GM04504 (cell line): ENCODE measurements at places on chromosomes 3 and 15.
A peak's percentile ranks its signal among the peaks of the same experiment; 100 is the strongest.

GRCh38 chr3:171058058-171058457 lies 31.5 kb upstream of the SLC2A2 start:
- DNase-seq = peak; percentile 28

DNA sequence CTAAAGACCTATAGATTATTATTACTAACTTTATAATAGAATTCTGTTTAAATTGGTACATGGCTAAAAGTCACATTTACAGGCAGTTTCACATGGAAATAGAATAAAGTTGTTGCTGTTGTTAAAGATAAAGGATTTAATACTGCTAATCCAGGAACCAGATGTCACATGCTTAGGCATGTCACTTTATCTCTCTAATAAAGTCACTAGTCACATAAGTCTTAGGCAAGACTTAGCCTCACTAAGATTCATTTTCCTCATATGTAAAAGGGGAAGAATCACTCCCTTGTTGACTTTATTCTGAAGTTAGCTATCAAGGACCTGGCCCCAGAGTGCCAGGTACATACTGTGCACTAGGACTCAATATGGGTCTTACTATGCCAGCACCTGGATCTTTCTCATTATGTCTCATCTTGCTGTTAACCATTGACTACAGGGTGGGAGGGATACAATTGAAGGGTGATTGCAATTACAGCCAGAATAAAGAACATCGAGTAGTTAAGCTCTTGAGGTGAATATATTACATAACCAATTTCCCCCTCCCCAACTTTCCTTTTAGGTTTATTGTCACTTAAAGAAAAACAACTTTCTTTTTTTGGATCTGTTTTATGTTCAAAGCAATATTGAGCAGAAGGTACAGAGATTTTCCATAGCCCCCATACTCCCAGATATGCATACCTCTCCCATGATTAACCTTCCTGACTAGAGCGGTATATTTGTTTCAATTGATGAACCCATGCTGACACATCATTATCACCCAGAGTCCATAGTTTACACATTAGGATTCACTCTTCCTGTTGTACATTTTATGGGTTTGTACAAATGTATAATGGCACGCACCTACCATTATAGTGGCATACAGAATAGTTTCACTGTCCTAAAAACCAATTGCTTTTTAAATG lies 36.6 kb downstream of the LNP1 start:
- no peak for DNase-seq

GRCh38 chr3:167876620-167877281 lies 141.2 kb downstream of the SERPINI1 start:
- DNase-seq = peak; percentile 35

DNA sequence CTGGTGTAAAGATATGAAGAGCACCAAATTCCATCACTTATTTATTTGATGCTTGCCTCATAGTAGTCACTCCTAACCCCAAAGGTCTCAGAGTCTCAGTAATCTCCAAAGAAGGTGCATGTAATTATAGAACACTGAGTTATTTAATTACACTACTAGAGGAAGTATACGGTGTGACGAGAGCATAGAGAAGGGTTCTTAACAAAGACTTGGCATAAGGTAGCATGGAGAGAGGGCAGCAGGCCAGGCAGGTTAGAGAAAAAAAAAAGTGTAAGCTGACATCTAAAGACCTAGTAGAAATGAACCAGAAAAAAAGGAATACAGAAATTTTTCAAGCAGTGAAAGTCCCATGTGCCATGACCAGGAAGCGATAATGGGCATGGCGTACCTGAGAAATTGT lies 213.3 kb upstream of the TGFBR2 start:
- DNase-seq = no peak

DNA sequence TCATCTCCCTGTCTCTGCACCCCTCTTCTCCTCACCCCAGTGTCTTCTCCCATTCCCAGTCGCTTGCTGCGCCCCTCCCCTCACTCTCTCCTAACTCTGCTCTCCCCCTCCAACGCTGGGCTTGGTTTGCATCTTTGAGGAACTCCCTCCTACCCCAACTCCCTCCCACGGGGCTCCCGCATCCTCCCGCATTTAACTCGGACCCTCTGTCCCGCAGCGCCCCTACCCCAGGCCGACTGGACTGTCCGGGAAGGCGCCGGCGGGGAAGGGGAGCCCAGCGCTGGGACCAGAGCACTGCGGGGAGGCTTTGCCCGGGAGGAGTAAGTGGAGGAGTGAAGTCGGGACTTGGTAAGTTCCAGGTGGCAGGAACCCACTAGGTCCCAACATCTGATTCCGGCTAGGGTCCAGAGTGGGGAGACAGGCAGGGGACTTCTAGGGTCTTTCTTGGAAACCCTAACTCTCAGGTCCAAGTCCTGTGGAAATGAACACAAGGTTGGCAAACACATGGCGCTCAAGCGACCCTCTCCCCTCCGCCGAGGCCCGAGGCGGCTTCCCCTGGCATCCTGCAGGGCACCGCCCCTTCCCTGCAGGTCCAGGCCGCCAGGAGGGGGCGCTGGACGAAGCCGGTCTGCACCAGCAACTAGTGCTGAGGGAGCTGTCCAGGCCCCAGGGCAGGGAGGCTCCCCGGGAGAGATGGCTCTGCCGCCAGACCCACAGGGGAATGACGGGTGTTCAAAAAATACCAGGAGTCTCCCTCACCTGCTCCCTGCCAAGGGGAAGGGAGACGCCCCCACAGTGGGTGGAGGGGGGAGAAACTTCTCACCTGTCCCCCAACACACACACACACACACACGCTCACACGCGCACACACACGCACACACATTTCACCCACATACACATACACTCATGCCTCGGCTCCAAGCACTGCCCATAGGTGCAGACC lies 53.2 kb downstream of the LHFPL4 start:
- DNase-seq = peak; percentile 16

GRCh38 chr3:186598108-186598784 lies 14.6 kb upstream of the AHSG start:
- no peak for DNase-seq

- peak; percentile 66 for DNase-seq
These were observed 6.3 kb downstream of the THBS1 start for GRCh38 chr15:39587096-39587721.

- DNase-seq = no peak
These were observed 2.9 kb downstream of the SLC22A13 start for GRCh38 chr3:38268522-38268921.

DNA sequence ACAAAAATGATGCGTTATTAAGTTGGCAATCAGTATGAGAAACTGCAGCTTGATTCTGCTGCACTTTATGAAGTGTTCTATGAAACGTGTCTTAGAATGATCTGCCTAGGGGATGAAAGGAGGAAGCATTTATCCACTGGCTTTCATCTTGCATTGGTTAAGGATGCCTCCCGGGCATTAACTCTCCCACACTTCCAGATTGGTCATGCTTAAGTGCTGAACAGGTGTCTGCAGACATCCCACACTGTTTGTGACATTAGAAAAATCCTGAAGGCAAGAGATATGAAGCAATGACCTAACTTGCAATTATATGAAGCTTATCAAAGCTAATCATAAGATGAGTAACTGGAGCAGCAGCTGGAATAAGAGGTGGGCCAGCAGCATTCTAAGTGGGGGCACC lies 437.3 kb downstream of the NSUN3 start:
- no peak for DNase-seq

DNA sequence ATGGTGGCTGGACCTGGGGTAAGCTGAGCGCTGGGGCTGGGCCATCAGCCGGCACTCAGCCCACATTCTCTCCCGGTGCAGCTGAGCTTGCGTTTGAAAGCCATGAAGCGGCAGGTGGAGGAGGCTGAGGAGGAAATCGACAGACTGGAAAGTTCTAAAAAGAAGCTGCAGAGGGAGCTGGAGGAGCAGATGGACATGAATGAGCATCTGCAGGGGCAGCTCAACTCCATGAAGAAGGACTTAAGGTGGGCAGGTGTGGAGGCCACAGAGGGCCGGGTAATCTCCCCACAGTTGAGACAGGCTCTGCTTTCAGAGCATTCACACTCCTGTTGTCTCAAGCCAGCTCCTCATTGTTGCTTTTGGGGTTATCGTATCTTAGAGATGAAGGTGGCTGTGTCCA lies 45.7 kb upstream of the MYZAP start:
- no peak for DNase-seq

DNA sequence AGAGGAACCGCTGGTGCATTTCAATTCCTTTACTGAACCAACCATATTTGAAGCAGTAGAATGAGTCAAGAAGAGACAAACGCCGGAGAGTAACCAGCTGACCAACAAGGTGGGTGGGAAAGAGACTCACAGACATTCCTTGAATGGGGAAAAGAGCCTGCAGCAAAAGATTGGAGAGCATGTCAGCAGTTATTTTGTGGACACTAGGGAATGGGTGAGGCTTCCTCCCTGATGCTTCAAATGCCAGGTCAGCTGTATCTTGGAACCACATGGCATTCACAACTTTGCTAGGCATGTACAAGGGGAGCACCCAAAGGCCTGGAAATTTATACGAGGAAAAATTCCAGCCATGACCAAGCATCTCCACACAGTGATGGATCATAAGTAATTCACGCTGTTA lies 29.9 kb upstream of the ZKSCAN7 start:
- no peak for DNase-seq

- DNase-seq = no peak
These were observed 129.3 kb upstream of the CD96 start for GRCh38 chr3:111412656-111413055.

DNA sequence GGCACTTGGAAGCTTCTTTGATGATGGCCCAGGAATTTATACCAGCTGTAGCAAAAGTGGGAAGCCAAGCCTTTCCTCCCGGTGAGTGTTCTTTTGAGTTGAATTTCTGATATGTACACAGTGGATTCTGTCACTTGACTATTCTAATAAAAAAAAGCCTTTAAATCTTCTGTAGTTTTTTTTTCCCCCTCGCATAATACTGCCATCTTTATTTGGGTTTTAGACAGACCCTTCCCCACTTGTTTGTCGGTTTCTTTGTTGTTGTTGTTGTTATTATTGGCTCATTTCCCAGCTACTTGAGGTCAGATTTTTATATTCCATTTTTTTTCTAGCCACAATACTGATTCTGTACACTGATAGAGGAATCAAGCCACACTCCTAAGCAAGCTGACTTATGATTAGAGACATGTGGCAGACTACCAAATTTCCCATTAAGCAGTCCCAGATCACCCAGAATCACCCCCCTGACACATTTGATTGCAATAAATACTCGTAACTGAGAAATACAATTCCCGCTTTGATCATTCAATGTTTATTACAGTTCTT lies 122.4 kb upstream of the IL12A start:
- DNase-seq = no peak

DNA sequence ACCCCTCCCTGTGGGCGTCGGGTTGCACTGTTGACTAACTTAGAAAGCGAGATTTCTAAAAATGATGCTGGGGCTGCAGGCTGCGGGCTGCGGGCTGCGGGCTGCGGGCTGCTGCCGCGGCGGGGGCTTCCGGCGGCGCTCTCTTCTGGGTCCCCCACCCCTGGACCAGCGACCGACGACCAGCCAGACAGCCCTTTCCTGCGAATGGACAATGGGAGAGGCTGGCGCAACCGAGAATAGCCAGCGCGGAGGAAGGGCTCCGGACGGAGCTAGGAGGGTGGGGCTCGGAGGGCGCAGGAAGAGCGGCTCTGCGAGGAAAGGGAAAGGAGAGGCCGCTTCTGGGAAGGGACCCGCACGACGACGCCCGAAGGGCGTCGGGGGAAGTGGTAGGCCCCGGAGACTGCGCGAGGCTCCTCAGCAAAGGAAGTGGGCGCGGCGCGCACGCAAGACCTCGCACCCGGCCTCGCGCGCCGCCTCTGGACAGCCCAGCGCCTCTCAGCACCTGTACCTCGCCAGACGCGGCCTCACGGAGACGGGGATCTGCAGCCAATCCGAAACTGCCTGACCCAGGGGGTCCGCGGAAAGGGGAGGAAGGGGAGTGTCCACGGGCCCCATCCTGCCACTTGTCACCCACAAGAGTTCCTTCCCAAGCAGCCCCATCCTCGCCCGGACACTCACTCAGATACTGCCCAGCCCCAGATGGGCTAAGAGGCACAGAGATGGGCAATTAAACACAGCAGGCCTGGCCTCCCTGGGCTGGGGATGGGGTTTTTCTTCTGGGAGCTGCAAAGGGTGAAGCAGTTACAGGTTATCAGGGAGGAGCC lies 70.7 kb downstream of the SLC12A8 start:
- no peak for DNase-seq

DNA sequence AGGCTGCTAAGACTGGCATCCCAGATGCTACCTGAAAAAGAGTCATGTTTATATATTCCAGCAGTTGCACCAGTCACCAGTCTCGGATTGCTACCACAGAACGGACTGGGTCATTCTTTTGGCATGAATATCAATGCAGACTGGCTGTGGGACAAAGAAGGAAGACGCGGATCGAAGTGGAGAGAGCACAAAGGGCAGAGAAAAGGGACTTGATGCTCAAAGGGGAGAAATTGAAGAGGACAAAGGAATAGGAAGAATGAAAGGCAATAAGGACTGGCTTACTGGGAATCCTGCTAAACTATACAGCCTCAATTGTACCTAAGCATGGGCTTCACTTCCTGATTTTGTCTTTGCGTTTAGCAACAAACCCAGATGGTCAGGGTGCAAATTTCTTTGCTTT lies 15.3 kb upstream of the DIS3L start:
- DNase-seq = no peak

- DNase-seq = no peak
These were observed 6.4 kb downstream of the ATXN7 start for GRCh38 chr3:63869940-63870614.

- DNase-seq = no peak
These were observed 38.8 kb downstream of the HACL1 start for GRCh38 chr3:15562560-15562959.

DNA sequence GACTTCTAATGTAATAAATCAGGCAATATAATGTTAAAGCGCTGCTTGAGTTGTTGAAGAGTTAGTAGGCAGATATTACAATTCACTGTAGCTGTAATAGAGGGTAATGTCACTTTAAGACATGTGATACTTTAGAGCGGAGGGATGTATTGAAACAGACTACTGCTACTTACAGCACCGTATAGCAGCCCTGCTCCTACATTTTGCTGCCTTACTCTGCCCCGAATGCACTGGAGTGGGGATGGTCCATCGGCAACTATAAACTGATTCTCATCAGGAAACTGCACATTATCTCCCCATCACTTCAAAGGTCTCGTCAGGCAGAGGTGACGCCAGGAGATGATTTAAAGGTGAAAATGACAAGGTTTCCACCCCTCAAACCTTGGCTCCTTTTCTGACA lies 349.7 kb upstream of the SUCLG2 start:
- no peak for DNase-seq

DNA sequence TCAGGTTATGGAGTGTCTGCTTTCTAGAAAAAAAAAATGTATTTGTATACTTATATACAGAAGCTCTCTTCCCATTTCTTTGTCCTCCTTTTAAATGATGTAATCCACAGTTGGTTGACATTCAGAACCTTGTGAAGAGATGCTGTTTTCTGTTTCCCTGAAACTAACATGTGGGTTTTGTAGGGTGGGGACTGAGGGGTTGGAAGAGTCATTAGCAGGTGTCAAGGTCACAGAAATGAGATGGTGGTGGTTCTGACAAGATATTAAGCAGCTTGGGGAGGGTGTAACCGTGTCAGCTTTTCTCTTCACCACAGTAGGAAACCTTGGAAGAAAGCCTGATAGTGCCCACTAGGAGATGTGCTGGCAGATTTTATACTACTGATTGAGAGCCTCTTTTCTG lies 2.4 kb downstream of the RASA2 start:
- DNase-seq = no peak

- DNase-seq = no peak
These were observed 34.0 kb upstream of the ZNF280D start for GRCh38 chr15:56767315-56767714.

GRCh38 chr3:126154391-126155279 lies 25.8 kb downstream of the ALDH1L1 start:
- no peak for DNase-seq

- DNase-seq = no peak
These were observed 15.3 kb downstream of the SNX33 start for GRCh38 chr15:75662823-75663519.
